Activated naive CD4-positive, alpha-beta T cell treated with anti-CD3 and anti-CD28 coated beads, Interleukin-2, amount 10 ng/mL, durations not matched to agents 5 hours and 36 hours (primary cell): ENCODE measurements at places on chromosomes 2 and 18. TPM values are rescaled to one million over a fixed set of nuclear protein-coding genes. Genes with fewer than 3 reads are reported as not detected.

The PTPN18 gene
- 94.7 TPM for total RNA-seq

The ACMSD gene
- total RNA-seq: not detected

The UGT1A8 gene
- not detected for total RNA-seq

The SATB2 gene
- 0.05 TPM for total RNA-seq

The TMEM17 gene
- total RNA-seq: not detected

The DES gene
- total RNA-seq: not detected

The RPRM gene
- total RNA-seq: not detected

The RIT2 gene
- total RNA-seq: not detected

The DAPL1 gene
- total RNA-seq: not detected

The SEMA4F gene
- 6.5 TPM for total RNA-seq
